Gastroesophageal sphincter (tissue), 4 donors: ENCODE measurements at places on chromosomes 13 and 19.

DNA sequence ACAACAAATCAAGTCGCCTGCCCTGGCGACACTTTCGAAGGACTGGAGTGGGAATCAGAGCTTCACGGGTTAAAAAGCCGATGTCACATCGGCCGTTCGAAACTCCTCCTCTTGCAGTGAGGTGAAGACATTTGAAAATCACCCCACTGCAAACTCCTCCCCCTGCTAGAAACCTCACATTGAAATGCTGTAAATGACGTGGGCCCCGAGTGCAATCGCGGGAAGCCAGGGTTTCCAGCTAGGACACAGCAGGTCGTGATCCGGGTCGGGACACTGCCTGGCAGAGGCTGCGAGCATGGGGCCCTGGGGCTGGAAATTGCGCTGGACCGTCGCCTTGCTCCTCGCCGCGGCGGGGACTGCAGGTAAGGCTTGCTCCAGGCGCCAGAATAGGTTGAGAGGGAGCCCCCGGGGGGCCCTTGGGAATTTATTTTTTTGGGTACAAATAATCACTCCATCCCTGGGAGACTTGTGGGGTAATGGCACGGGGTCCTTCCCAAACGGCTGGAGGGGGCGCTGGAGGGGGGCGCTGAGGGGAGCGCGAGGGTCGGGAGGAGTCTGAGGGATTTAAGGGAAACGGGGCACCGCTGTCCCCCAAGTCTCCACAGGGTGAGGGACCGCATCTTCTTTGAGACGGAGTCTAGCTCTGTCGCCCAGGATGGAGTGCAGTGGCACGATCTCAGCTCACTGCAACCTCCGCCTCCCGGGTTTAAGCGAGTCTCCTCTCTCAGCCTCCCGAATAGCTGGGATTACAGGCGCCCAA is at the start of gene LDLR:
Gene LDLR, plus strand, starts transcription at position 210 of the 760 bp plus-strand sequence. Its CDS starts 86 bp downstream, at position 296.
- peak; percentile 52 for ATAC-seq

DNA sequence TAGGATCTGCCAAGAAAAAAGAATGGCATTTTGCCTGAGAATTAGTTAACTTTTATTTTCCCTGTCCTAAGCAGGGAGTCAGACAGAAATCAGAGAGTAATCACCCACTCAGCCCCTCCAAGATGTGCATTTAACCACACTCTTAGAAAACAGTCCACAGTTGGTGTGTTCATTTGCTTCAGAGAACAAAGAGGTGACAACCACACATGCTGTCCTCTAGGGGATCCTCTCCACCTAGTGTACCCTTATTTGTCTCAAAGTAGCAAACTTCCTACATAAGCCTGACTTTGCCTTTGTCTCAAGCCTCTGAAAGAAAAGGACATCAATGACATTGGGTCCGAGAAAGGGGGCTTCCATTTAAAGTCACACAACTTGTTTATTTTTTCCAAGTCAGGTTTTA is 107.0 kb upstream of the RFC3 start:
- ATAC-seq: no peak

DNA sequence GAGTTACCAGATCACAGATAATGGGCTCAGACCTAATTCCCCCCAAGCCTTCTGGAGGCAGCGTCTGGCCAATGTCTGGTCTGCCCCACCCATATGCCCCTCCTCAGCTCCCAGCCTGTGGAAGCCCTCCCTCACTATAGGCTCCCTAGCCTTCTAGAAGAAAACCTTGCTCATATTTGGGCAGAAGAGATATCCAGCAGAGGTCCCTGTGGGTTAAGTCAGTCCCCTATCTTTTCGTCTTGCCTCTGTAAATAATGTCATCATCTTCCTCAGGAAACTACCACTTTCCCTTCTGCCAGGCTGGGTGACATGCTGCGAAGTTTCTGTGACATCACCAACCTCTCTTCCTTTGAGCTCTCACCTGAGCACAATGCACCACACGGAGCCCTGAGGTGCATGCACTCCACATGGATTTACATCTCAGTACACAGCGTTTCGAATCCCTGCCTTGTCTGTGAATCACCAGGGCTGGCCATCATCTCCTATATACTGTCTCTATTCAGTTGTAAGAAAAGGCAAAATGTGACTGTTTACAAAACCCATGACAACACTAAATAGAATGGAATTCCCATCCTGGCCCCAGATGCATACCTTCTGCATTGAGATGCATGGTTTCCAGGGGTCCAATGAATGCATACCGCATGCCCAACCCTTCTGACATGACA is 112.8 kb downstream of the CRYL1 start:
- no peak for ATAC-seq

- no peak for ATAC-seq
These were observed 891.6 kb downstream of the PCDH9 start for GRCh38 chr13:66338542-66338941.

- ATAC-seq: no peak
These were observed 65.2 kb downstream of the MICU2 start for GRCh38 chr13:21538753-21539152.

- ATAC-seq: no peak
These were observed 7.2 kb downstream of the ZBTB7A start for GRCh38 chr19:4059453-4059871.

DNA sequence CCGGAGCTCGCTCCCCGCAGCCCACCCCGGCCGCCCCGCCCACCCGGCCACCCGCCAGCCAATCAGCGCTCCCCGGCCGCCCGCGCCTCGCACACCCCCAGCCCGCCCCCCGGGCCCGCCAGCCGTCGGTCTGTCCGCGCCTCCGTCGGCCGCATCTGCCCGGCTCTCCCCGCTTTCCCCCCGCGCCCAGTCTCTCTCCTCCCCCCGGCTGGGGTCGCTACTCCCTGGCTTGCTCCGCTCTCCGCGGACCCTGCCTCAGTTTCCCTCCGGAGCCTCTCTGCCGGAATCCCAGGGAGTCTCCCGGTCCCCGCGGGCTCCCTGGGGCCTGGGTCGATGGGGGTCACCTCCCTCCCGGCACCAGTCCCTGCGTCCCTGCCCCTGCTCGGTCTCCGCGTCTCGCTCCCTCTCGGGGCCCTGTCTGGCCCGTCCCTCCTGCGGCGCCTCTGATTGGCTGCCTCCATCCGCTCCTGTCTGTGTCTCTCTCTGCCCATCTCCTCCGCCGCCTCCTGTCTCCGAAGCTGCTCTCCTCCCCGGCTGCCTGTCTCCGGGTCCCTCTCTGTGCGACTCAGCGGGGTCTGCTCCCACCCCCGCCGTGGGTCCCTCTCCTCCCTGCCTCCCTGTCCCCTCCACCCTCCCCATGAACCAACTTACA is 484 bp downstream of the IL11 start:
- ATAC-seq: peak; percentile 52

DNA sequence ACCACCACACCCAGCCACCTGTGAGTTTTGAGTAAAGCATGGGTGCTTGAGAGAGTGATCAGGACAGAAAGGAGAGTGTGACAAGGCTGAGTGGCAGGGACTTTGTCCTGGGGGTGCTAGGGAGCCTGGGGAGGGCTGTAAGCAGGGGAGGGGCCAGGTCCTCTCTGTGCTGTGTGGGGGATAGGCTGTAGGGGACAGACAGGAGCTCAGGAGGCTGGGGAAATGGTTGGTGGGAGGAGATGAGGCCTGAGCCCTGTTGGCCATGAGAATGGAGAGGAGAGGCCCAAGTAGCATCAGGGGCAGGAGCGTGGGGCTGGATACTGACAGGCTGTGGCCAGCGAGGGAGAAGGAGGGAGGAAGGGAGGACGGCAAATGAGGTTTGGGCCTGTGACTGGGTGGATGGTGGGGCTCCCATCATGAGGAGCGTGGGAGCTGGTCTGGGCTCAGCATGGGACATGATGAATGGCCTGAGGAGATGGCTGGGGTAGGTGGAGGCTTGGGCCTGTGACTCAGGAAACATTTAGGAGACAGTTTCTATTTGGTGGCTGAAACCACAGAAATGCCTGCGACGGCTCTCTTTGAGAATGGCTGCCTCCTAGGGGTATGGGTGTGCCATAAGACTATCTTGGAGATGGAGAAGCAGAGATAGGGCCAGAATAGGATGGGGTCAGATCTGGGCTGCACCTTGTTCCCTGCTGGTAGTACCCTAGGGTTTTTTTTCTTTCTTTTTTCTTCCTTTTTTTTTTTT is 25.0 kb downstream of the GRIN2D start:
- no peak for ATAC-seq

DNA sequence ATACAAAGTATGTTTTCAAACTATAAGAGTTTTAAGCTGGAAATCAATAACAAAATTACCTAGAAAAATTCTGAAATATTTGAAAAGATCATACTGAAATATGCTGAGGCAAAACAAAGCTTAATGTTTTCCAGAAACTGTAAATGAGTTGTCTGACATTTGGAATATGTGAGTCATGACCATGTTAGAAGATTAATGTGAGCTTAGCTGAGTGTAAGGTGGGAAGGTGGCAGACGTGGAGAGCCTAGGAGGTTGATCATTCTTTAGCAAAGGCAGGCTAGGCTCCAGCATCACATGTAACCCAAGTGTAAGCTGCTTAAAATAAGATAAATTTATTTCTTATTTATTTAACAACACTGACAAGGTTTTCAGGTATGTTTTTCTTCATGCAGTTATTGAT is 2086.1 kb upstream of the PCDH20 start:
- no peak for ATAC-seq

GRCh38 chr13:32278426-32278825 is 36.7 kb downstream of the ZAR1L start:
- ATAC-seq: no peak

DNA sequence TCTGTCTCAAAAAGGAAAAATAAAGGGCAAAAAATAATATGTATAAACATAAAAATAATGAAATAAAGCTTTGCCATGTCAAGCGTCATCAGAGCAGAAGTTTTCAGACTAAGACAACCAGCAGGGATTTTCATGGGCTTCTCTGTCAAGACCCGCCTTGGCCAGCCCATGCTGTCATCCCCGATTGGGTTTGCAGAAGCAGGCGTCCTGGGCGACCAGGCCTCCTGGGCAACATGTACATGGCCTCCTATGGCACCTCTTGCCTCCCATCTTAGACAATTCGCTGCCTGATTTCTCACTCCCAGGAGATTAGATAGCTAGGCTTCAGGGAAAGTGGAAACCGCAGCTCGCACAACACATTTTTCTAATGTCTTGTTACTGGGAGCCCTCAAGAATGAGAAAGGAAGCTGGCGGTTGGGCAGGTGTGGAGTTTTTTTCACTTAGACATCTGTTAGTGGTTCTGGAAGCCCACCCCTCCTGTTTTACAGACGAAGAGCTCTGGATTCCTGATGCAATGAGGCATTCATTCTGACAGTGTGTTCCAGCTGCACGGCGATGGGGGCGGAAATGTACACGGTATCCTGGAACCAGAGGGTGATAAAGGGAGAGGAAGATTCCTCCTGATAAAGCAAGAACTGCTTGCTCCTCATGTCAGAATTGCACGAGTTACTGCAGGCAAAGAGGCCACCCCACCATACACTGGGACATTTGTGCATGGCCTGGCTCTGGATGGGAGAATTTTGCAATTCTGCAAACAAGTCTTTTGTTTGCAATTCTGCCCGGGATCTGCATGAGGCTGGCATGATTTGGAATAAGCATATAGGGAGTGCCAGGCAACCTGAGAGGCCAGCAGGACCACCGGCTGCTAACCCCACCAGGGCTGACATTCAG is 47.4 kb upstream of the KATNAL1 start:
- ATAC-seq: no peak

- ATAC-seq: no peak
These were observed 1.6 kb downstream of the DACT3 start for GRCh38 chr19:46659151-46660007.

DNA sequence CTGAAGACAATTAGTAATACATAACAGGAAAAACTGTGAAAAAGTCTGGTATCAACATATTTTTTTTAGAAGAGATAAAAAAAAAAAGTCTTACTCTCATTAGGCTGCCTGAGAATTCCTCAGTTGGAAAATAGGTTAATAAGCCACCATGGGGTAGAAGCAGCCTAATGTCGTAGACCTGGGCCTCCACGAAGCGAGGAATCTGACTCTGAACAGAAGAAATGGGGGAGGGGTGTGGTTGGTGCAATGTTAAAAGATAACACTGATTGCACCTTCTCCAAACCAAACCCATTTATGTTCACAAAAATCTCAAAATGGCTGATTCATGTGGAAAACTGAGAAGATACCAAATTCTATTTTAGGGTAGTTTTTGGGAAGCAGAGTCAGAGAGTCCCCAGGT is 62.4 kb downstream of the MPHOSPH8 start:
- ATAC-seq: no peak

GRCh38 chr13:73335210-73335609 is 276.4 kb downstream of the KLF5 start:
- no peak for ATAC-seq

DNA sequence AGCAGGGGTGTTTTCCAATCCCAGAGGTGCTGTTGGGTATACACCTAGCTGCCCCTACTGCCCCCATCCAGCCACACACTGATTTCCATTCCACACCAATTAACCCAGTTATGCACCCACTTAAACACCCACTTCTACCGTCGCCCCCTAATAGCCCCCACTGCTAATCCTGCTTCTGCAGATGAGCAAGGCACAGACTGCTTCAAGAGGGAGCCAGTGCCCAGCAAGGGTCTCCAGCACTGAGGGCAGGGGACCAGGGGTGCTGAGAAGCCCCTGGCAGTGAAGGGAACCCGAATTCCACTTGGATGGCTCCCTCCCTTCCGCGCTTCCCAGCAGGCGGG is 1.2 kb downstream of the FXYD7 start:
- no peak for ATAC-seq

DNA sequence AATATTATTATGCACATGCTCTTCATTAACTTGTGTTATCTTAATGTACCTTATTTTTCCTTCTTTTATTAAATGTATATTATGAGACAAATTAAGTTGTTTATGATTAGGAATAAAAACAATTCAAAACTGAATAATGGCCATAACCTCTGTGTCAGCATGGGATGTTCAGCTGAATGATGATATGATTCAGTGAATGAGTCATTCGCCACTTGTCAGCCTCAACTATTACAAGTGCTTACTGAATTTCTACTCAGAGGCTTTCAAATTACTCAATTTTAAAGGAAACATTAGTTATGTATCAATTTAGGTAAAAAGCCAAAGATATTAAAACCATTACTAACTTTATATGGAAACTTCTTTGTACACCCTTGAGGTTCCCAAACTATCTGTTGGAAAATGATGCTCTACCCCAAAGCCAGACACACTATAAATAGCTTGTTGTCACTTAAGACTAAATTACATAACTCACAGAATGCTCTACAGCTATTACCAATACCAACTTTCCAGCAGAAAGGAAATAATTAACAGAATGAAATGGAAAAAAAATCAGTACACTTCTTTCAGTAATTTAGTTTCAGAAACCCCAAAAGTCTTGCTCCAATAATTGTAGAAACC is 14.4 kb downstream of the LIG4 start:
- ATAC-seq: no peak

- ATAC-seq: peak; percentile 91
These were observed 32.9 kb upstream of the SACS start for GRCh38 chr13:23466144-23467002.

GRCh38 chr13:20002787-20003186 is 44.3 kb downstream of the ZMYM2 start:
- no peak for ATAC-seq

- no peak for ATAC-seq
These were observed 40.6 kb downstream of the CEBPG start for GRCh38 chr19:33413868-33414666.

DNA sequence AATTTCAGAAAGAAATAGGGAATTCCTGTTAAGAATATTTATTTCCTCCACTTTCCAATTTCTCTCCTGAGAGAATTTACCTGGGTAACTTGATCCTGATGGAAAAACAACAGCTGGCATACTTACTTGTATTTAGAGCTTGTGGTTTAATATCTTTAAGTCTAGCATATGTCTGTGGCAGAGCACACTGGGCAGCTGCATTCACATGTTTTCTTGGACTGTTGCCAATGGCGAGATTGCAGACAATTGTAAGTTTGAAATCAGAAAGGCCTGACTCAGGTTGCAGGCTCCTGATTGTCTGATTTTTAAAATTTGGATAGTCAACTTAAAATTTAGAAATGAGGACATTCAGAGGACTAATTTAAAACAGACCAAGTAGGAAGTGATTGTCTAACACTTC is 66.9 kb downstream of the NHLRC3 start:
- no peak for ATAC-seq
